Stimulated activated CD4-positive, alpha-beta T cell treated with anti-CD3 and anti-CD28 coated beads, TNF-alpha, amount 100 ng/mL, for 48 hours (primary cell): ENCODE measurements at places on chromosomes 5 and 9.

GRCh38 chr5:37549411-37549810, 170.3 kb downstream of the WDR70 start:
- DNase-seq = no peak

DNA sequence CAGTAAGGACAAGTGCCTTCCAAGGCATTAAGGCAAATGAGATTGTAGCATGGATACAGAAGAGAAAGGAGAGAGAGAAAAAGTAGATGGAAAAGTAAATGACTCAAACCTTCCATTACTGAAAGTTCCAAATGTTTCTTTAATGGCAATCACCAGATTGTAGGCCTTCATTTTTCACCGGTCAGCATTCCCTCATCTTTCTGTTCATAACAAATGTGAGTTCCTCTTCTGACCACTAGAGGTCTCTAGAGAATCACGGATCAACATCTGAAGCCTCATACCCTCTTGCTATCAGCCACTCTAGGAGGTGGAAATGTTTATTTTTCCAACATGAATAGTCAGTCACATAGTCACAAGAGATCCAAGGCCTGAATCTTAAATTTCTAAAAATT, 73.6 kb upstream of the RPS23 start:
- DNase-seq = no peak

GRCh38 chr5:141528291-141528984, 39.6 kb downstream of the PCDHGC5 start:
- DNase-seq = no peak

- DNase-seq = no peak
Observed at GRCh38 chr5:128782446-128782845, 182.8 kb upstream of the SLC27A6 start.

GRCh38 chr5:3598207-3598606, 2.6 kb downstream of the IRX1 start:
- DNase-seq = no peak
